ENCODE measurements at places on chromosomes 13 and 19. TPM values are rescaled to one million over a fixed set of nuclear protein-coding genes. Genes with fewer than 3 reads are reported as not detected.

- no peak overlapping the region for H3K4me3 ChIP-seq
- no peak overlapping the region for H3K27ac ChIP-seq
Observed at GRCh38 chr13:32311188-32311897, 3.8 kb downstream of the ZAR1L start.

ATP5F1D gene
- 54.0 TPM for total RNA-seq

DNA sequence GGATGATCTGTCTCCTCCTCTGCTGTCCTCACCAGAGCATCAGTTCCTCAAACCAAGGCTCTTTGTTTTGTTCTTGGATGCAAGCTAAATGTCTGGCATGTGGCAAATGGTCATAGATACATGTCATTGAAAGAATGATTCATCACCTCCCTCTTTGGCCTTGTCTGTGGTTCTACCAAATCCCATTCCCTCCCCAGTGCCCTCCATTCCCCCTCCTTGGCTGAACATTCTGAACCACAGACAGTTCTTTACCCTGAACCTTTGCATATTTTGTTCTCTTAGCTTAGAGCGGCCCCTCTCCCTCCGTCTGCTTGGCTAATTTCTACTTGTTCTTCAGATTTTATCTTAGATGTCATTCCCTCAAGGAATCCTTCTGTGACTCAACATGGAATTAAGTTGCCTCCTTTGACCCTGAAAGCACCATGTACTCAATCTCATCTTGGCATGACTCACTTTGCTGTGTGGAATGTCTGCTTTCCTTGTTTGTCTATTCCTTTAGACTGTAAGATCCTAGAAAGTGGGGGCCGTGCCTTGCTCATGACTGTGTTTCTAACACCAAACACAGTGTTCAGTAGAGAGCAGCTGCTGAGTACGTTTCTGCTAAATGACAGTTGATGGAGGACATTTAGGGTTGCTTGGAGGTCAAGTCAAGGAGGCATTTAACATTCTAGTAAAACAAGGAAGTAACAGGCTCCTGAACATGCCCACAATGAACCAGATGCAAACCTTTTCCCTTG lies 8.1 kb downstream of the ALOX5AP start:
- H3K36me3 ChIP-seq = no peaks in the 10 kb centered on the region
- no peaks in the 10 kb centered on the region for H3K27me3 ChIP-seq
- H3K27ac ChIP-seq = peak overlapping the region; percentile 75
- H3K4me1 ChIP-seq = peaks cover 31% of the 10 kb centered on the region
- DNase-seq = peak; percentile 88

KASH5 gene
- total RNA-seq = not detected

PTGIR gene
- total RNA-seq = 5.2 TPM

DNA sequence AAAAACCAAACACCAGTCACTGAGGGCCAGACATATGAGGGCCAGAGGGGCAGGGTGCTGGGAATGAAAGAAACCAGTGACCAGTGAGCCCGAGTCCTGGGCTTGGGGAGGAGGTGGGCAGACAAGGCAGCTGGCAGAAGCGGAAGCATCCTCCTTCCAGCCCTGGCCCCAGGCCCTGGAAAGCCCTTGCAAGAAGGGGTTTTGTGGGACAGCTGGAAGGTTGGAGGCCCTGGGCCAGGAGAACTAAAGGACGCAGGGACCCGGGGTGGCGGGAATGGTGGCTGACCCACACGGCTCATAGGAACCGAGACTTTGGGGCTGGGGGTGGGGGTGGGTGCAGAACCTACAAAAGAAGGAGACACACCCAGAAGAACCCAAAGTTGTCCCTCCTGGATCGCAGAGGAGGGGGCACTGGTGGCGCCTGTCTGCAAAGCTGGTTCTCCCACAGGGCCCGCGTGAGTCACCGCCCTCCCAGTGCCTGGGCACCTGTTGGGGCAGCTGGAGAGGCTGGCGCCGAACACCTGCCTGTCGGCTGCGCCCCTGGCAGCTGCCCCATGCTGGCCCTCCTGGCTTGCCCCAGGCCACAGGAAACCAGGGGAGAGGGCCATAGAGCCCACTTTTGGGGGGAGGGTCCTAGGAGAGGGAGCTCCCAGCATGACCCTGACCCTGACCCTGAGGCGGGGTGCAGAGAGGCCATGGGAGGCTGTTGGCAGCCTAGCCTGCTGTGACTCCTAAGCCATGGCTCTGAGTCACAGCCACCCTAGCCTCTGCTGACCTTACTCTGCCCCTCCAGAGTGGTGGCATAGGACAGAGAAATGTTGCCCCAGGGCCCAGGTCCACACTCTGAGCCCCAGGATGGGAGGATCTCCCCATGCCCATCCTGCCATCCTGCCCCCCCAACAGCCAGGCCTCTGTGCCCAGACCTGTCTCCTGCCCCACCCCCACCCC lies 802 bp downstream of the DMPK start:
- H3K27ac ChIP-seq = no peak overlapping the region
- DNase-seq = no peak
- H3K36me3 ChIP-seq = no peaks in the 10 kb centered on the region
- H3K27me3 ChIP-seq = no peaks in the 10 kb centered on the region

DNA sequence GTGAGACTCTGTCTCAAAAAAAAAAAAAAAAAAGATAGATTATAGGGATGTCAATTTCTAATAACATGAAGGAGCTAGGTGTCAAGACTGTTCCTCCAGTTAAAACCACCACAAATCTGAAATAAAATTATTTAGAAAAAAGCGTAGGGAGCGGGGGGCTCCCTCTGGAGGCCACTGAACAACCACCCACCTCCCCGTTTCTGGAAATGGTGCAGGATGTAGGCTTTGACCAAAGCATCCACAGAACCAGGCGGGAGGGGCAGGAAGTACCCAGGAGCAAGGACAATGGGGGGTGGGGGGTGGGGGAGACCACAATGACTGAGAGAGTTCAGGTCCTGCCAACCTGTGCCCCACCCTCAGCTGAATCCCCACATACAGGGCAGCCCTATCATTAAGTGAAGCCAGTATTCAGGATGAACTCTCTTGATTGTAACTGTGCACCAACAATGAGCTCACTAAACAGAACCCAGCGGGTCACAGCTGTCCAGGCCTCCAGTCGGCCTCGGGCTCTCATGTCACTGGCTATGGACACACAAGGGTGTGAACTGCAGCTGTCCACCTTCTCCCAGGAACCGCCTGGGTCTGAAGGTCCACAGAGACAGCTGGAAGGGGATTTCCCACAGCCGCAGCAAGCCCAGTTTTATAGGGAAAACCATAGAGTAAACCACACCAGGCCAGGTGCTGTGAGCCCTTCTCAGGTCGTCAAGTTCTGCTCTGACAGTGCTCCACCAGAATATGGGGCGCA lies 6.6 kb downstream of the ZSCAN18 start:
- no peak for DNase-seq
- H3K4me1 ChIP-seq = no peaks in the 10 kb centered on the region
- H3K36me3 ChIP-seq = no peaks in the 10 kb centered on the region

SYNE4 gene
- 8.9 TPM for total RNA-seq

ZNF284 gene
- total RNA-seq = 2.9 TPM

DNA sequence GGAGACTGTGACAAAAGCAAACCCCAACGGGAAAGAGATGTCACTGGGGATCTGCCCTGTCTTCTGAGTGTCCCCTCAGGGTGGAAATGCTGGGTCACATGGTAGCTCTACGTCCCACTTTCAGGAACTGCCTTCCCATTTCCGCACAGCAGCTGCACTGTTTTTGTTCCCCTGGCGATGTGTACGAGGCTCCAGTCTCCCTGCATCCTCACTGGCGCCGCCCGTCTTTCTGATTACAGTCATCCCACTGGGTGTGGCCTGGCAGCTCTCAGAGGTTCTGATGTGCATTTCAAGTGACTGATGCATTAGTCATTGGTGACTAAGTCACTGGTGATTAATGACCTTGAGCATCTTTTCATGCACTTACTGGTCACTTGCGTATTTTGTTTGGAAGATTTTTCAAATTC lies 21.2 kb downstream of the PCID2 start:
- H3K36me3 ChIP-seq = peaks cover 5% of the 10 kb centered on the region
- DNase-seq = peak; percentile 84
- H3K27ac ChIP-seq = peak overlapping the region; percentile 80
- no peaks in the 10 kb centered on the region for H3K27me3 ChIP-seq
- no peak overlapping the region for H3K4me3 ChIP-seq
- H3K4me1 ChIP-seq = no peaks in the 10 kb centered on the region

DNA sequence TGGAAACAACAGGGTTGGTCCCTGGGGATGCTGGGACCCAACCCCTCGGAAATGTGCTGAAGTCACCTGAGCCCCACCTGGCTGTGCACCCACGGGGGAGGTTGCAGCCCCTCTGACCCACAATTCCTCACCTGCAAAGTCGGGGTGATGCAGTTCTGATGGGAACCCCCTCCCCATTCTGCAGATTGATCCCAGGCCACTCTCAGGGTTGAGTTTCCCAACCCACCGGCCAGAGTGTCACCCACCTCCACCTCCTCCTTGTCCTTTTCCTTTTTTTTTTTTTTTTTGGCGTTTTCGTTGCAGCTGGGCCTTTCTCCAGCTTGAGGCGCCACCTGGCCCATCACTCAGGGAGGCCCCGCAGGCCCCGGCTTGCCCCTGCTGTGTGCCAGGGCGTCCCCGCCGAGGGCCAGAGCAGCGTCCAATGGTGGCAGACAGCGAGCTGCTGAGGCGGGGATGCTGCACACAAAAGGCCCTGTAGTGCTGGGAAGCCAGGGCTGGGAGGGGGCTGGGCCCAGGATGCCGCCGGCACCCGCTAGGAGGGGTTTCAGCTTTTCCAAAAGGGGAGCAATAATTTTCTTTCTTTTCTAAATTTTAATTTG lies 4.6 kb downstream of the PIK3R2 start:
- peak; percentile 13 for DNase-seq
- no peaks in the 10 kb centered on the region for H3K36me3 ChIP-seq
- no peaks in the 10 kb centered on the region for H3K27me3 ChIP-seq
- no peak overlapping the region for H3K4me3 ChIP-seq
- H3K27ac ChIP-seq = peak overlapping the region; percentile 71
- peaks cover 20% of the 10 kb centered on the region for H3K4me1 ChIP-seq

DNA sequence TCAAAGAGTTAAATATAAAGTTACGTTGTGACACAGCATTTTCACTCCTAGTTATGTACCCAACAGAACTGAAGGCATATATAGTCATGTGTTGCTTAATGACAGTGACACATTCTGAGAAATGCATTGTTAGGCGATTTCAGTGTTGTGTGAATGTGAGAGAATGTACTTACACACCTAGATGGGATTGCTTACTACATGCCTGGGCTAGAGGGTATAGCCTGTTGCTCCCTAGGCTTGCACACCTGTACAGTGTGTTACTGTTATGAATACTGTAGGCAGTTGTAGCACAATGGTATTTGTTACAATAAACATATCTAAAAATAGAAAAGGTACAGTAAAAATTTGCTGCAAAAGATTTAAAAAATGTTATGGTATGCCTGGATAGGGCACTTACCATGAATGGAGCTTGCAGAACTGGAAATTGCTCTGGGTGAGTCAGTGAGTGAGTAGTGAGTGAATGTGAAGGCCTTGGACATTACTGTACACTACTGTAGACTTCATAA lies 89.2 kb downstream of the DHRS12 start:
- no peaks in the 10 kb centered on the region for H3K27me3 ChIP-seq
- H3K27ac ChIP-seq = peak overlapping the region; percentile 39
- H3K4me1 ChIP-seq = no peaks in the 10 kb centered on the region

GRCh38 chr19:47853003-47853402 lies 6.0 kb upstream of the TPRX2 start:
- H3K27me3 ChIP-seq = peaks cover 7% of the 10 kb centered on the region
- no peak for DNase-seq
- no peak overlapping the region for H3K4me3 ChIP-seq

CKM gene
- 1.3 TPM for total RNA-seq

- H3K4me3 ChIP-seq = peak within 1 kb of the TSS; percentile 75
- no peak within 1 kb of the TSS for H3K27ac ChIP-seq
- peaks cover 20% of the 10 kb centered on the region for H3K4me1 ChIP-seq
Observed at GRCh38 chr19:43639519-43640423, at the start of gene CADM4. Gene CADM4, minus strand, starts transcription at chr19:43639850. Its CDS starts 60 bp downstream, at chr19:43639790.

DNA sequence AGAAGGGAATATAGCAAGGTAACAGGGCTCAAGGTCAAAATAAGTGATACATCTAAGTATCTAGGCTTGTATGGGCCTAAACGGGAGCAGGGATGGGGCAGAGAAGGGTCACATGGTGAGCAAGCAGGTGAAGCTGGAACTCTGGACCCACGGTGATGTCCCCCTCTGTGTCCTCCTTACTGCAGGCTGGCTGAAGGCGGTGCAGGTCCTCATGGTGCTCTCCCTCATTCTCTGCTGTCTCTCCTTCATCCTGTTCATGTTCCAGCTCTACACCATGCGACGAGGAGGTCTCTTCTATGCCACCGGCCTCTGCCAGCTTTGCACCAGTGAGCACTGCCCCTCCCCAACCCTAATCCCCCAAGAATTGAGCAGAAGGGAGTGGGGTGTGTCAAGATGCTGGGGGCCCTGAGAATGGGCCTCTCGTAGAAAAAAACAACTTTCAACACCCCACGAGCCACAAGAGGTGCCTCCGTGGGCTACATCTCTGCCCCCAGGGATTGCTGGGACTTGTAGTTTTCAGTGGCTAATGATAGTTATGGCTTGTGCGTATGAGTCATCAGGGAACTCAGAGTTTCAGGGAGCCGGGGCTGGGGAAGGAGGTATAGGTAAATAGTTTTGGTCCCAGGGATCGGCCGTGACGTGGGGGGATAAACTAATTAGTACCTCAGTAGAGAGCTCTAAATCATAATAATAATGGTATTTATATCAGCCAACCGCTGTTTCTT lies 4.0 kb downstream of the EMP3 start:
- H3K27me3 ChIP-seq = no peaks in the 10 kb centered on the region
- DNase-seq = peak; percentile 73
- H3K4me1 ChIP-seq = peaks cover 17% of the 10 kb centered on the region
- H3K27ac ChIP-seq = peak overlapping the region; percentile 54

SELENOV gene
- 0.50 TPM for total RNA-seq

GRCh38 chr13:75881109-75881775 lies 245.1 kb downstream of the LMO7 start:
- peaks cover 3% of the 10 kb centered on the region for H3K4me1 ChIP-seq
- no peaks in the 10 kb centered on the region for H3K36me3 ChIP-seq
- H3K4me3 ChIP-seq = no peak overlapping the region
- no peaks in the 10 kb centered on the region for H3K27me3 ChIP-seq
- DNase-seq = no peak

- H3K27ac ChIP-seq = no peak overlapping the region
- DNase-seq = no peak
- no peaks in the 10 kb centered on the region for H3K36me3 ChIP-seq
Observed at GRCh38 chr19:55146078-55146704, 2.8 kb downstream of the TNNT1 start.

DNA sequence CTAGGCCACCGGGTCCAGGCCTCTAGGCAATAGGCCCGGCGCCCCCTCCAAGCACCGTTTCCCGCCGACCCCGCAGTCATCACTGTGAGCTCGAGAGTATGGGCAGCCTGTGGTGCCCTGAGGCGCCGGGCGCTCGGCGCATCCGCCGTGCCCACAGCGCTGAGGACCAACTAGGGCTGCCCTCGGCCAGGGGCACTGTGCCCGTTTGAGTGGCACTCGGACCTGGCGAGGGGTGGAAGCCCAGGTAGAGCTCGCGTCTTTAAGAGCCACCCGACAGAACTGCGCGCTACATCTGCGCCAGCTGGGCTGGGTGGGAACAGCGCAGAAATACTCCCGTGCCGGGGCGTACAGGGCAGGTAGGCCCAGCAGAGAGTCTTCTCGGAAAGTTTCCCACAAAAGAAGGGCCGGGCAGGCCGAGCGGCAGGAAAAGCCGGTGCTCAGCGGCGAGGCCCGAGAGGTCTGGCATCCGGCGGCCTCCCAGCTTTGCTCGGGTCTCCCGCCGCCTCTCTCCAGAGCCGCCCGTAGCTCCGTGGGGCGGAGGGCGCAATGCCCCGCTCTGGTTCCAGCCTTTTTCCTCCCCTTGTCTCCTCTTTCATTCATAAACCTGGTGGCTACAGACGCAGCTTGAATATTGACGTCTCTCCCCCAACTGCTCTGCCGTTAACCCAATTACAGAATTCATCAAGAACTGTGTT lies 5.4 kb upstream of the SOX1 start:
- H3K27ac ChIP-seq = no peak overlapping the region
- no peak overlapping the region for H3K4me3 ChIP-seq

Measured in hepatocyte (in vitro differentiated cells).